ENCODE measurements at places on chromosomes 2 and 18. TPM values are rescaled to one million over a fixed set of nuclear protein-coding genes. Genes with fewer than 3 reads are reported as not detected.

The SLC23A3 gene
- 1.1 TPM for total RNA-seq

The CRYGC gene
- not detected for total RNA-seq

The CYP27A1 gene
- 19.2 TPM for total RNA-seq

The REG1B gene
- not detected for total RNA-seq

DNA sequence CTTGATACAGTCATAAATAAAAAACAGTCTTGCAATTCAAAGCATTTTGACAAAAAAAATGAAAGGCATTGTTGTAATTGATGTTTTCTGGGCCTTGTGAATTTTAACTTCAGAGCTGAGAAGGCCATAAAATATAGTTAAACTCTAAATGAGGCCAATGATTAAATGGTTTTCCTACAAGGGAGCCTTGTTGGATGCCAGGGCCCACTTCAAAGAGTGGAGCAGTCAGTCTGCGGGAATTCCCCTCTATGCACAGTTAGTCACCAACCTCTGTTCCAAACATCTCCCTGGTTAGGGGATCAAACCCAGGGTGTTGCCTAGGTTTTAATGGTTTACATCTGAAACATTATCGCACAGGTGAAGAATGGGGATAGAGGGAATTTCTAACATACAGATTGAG, 143.4 kb downstream of the NCKAP5 start:
- no peak for DNase-seq
- H3K4me1 ChIP-seq, result peaks cover 4% of the 10 kb centered on the region
- H3K27ac ChIP-seq, result no peak overlapping the region
- H3K27me3 ChIP-seq, result no peaks in the 10 kb centered on the region
- no peaks in the 10 kb centered on the region for H3K36me3 ChIP-seq

- H3K27ac ChIP-seq, result no peak overlapping the region
- DNase-seq, result no peak
- H3K27me3 ChIP-seq, result no peaks in the 10 kb centered on the region
- H3K4me3 ChIP-seq, result no peak overlapping the region
- H3K4me1 ChIP-seq, result no peaks in the 10 kb centered on the region
Observed at GRCh38 chr2:136966485-136966884, 201.1 kb downstream of the THSD7B start.

DNA sequence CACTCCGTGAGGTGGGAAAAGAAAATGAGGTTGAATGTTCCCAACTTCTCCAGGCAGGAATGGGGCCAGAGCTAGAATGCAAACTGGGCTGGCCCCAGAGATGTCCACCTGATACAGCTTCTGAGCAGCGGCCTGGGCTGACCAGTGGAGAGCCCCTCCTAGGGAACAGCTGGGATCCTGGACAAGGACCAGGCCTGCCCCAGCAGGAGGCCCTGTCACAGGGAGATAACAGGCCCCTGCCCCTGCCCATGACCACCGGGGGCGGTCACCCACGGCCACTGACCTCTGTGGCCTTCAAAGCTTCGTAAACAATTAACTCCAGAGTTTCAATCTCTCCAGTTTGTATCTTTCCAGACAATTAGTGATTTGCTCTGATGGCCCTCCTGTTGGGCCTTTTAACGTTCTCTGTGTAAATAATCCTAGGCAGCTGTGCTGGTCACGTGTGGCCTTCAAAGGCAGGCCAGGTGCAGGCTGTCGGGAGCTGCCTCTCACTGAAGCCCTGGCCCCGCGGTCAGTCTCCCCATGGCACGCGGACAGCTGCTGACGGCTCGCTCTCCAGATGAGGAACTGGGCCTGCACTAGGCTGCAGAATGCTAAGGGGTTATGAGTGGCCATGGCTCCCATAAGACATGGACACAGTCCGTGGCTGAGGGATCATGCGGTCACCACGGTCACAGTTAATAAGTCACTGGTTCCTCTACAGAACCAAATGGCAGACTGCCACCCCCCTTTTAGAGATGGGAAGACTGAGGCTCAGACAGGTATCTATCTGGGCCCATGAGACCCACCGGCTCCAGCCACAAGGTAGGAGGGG, 9.2 kb downstream of the HS6ST1 start:
- H3K4me1 ChIP-seq, result peaks cover 32% of the 10 kb centered on the region
- peak; percentile 47 for DNase-seq
- H3K36me3 ChIP-seq, result no peaks in the 10 kb centered on the region
- no peak overlapping the region for H3K4me3 ChIP-seq
- no peaks in the 10 kb centered on the region for H3K27me3 ChIP-seq

The FBXO48 gene
- total RNA-seq, result 1.8 TPM

DNA sequence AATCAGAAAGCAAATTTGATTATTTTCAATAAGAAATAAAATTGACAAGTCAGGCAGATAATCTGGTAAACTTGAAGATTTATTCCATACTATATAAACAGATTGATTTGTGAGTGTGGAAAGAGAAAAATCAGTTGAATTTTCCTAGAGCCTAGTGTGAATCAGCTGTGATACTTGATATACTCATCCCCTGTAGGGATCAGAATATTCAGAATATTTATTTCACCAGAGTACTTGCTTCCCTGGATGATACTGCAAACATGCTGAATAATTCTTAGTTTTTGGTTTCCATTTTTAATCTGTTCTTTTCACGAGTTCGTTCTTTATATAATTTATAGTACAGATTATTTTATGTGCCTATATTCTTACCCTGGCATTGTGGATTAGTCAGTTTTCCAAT, 142.8 kb downstream of the GALNT3 start:
- H3K36me3 ChIP-seq, result no peaks in the 10 kb centered on the region
- H3K27ac ChIP-seq, result no peak overlapping the region
- no peaks in the 10 kb centered on the region for H3K4me1 ChIP-seq
- no peaks in the 10 kb centered on the region for H3K27me3 ChIP-seq
- no peak overlapping the region for H3K4me3 ChIP-seq

The INO80D gene
- 25.0 TPM for total RNA-seq

The ASPRV1 gene
- 0.89 TPM for total RNA-seq

- no peaks in the 10 kb centered on the region for H3K27me3 ChIP-seq
- H3K4me3 ChIP-seq, result no peak overlapping the region
Observed at GRCh38 chr2:234444893-234445292, 52.0 kb downstream of the ARL4C start.

DNA sequence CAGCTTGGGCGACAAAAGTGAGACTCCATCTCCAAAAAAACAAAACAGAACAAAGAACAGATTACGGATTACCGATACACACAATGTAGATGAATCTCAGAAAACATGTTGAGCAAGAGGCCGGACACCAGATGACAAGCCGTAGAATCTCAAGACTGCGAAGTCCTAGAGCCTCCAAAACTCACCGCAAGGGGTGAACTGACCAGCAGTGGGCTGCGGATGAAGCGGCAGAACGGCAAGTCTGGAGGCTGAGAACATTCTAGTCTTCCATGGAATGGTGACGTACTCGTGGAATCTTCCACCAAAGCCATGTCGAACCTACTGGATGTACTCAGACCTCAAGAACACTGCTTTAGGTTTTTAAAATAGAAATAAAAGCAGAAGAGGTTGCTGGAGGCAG, 198.8 kb downstream of the NDUFA10 start:
- H3K27me3 ChIP-seq, result no peaks in the 10 kb centered on the region
- DNase-seq, result no peak
- H3K4me3 ChIP-seq, result no peak overlapping the region
- no peak overlapping the region for H3K27ac ChIP-seq
- no peaks in the 10 kb centered on the region for H3K36me3 ChIP-seq
- H3K4me1 ChIP-seq, result peaks cover 3% of the 10 kb centered on the region

DNA sequence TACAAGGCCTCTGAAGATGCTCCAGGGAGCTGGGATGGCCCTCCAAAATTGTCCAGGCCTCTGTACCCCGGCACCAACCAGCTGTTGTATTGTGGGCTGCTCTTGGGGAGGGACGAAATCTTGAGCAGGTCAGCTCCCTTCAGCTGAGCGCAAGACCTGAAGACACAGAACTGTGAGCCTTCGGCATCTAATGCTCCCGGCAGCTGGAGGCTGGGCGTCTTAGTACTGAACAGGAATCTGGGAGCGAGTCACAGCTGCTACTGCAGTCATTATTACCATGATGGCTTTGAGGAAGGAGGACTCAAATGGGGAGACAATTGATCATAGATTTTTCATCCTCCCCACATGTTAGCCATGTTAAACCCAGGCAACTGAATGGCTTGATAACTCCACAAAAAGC, 83.0 kb upstream of the LTBP1 start:
- no peak overlapping the region for H3K27ac ChIP-seq
- no peak for DNase-seq
- no peaks in the 10 kb centered on the region for H3K27me3 ChIP-seq
- no peak overlapping the region for H3K4me3 ChIP-seq

The HNRNPLL gene
- total RNA-seq, result 85.1 TPM

DNA sequence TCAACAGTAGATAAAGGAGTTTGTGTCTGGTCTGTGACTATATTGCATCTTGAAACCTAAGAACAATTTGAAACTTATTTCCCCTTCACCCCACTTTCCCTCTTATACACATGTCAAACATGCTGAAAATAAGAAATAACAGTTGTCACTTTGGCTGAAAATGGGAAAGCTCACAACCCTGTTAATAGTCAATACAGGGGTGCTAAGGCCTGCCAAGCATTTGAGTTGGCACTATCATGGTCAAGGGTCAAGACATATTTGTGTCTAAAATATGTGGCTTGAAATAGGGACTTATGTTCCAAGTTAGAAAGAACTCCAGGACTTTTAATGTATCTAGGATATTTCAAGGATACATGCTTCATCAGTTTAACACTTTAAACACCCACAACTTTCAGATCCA, 20.6 kb downstream of the PAIP2B start:
- no peak for DNase-seq
- H3K36me3 ChIP-seq, result no peaks in the 10 kb centered on the region
- no peaks in the 10 kb centered on the region for H3K27me3 ChIP-seq
- H3K27ac ChIP-seq, result no peak overlapping the region

The CTLA4 gene
- total RNA-seq, result 0.33 TPM

DNA sequence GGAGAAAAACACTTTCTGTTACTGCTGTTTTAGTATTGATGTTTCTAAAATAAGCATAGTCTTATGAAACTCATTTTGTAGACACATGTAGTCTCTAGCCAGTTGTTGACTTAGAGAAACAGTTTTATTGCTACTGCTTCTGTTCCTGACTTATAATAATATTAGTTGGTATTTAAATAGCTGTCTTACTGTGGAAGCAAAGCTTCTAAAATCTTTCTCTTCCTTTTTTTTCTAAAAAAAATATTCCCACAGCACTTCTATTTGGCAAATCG, 121.8 kb downstream of the MTX2 start:
- H3K27ac ChIP-seq, result peak overlapping the region; percentile 37
- H3K27me3 ChIP-seq, result no peaks in the 10 kb centered on the region
- peaks cover 17% of the 10 kb centered on the region for H3K4me1 ChIP-seq
- H3K4me3 ChIP-seq, result no peak overlapping the region
- H3K36me3 ChIP-seq, result no peaks in the 10 kb centered on the region
- no peak for DNase-seq

The EPAS1 gene
- total RNA-seq, result 563 TPM

GRCh38 chr2:20491739-20492531, 45.1 kb downstream of the RHOB start:
- H3K27ac ChIP-seq, result no peak overlapping the region
- no peaks in the 10 kb centered on the region for H3K27me3 ChIP-seq
- no peak for DNase-seq
- no peak overlapping the region for H3K4me3 ChIP-seq
- peaks cover 7% of the 10 kb centered on the region for H3K4me1 ChIP-seq

- H3K4me1 ChIP-seq, result peaks cover 47% of the 10 kb centered on the region
- peaks cover 7% of the 10 kb centered on the region for H3K27me3 ChIP-seq
- H3K36me3 ChIP-seq, result peaks cover 15% of the 10 kb centered on the region
Observed at GRCh38 chr2:111121028-111121827, 514 bp downstream of the BCL2L11 start.

The UGT1A4 gene
- total RNA-seq, result 0.13 TPM

The TET3 gene
- total RNA-seq, result 8.6 TPM

The UNC80 gene
- 0.27 TPM for total RNA-seq

The SKA1 gene
- total RNA-seq, result not detected

GRCh38 chr2:234502285-234502918, 5.5 kb upstream of the ARL4C start:
- DNase-seq, result no peak
- H3K36me3 ChIP-seq, result no peaks in the 10 kb centered on the region
- no peaks in the 10 kb centered on the region for H3K4me1 ChIP-seq
- no peak overlapping the region for H3K27ac ChIP-seq
- no peak overlapping the region for H3K4me3 ChIP-seq

DNA sequence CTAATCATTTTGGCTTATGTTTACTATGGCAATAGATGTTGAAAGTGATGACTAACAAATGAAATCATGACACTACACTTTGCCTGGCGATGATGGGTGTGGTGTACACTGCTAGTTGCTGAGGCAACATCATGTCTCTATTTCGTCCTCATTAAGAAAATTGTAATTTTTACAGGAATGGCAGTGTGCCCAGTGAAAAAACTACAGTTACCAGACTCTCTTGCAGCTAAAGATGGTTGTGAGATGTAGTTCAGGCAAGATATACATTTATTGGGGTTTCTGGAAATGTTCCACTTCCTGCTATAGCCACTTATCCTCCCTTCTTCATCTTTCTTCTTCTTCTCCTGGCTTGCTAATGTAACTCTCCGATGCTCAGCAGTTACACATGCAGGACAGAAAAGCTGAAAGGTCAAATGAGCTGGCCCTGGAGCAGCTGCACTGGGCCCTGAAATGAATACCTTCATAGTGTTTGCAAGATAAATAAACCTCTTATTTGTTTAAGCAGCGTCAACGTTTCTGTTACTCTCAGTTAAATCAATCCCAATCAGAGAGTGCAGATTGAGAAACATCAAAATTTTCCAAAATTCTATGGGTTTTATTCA, 46.0 kb downstream of the SOCS6 start:
- H3K27ac ChIP-seq, result no peak overlapping the region
- no peaks in the 10 kb centered on the region for H3K27me3 ChIP-seq
- H3K36me3 ChIP-seq, result no peaks in the 10 kb centered on the region

GRCh38 chr2:176637486-176638166, 368.4 kb downstream of the MTX2 start:
- peaks cover 10% of the 10 kb centered on the region for H3K27me3 ChIP-seq
- H3K4me1 ChIP-seq, result peaks cover 6% of the 10 kb centered on the region
- H3K4me3 ChIP-seq, result peak overlapping the region; percentile 53
- peak; percentile 7 for DNase-seq
- H3K27ac ChIP-seq, result peak overlapping the region; percentile 14

GRCh38 chr2:159399716-159400415, 113.4 kb upstream of the WDSUB1 start:
- H3K36me3 ChIP-seq, result no peaks in the 10 kb centered on the region
- no peak for DNase-seq
- H3K4me3 ChIP-seq, result no peak overlapping the region
- H3K4me1 ChIP-seq, result no peaks in the 10 kb centered on the region
- no peaks in the 10 kb centered on the region for H3K27me3 ChIP-seq

GRCh38 chr18:54843314-54843713, 15.0 kb downstream of the RAB27B start:
- H3K27me3 ChIP-seq, result no peaks in the 10 kb centered on the region
- no peak for DNase-seq
- H3K27ac ChIP-seq, result no peak overlapping the region
- H3K36me3 ChIP-seq, result no peaks in the 10 kb centered on the region
- no peaks in the 10 kb centered on the region for H3K4me1 ChIP-seq
- H3K4me3 ChIP-seq, result no peak overlapping the region

GRCh38 chr18:12606592-12607315, 51.2 kb downstream of the SPIRE1 start:
- no peaks in the 10 kb centered on the region for H3K36me3 ChIP-seq
- peak overlapping the region; percentile 89 for H3K27ac ChIP-seq
- no peaks in the 10 kb centered on the region for H3K27me3 ChIP-seq
- no peak for DNase-seq
- H3K4me1 ChIP-seq, result peaks cover 29% of the 10 kb centered on the region
- H3K4me3 ChIP-seq, result no peak overlapping the region

Data from thyroid gland (tissue), 4 donors.